GM23248 (cell line): ENCODE measurements at places on chromosomes 1 and 21. TPM values are rescaled to one million over a fixed set of nuclear protein-coding genes. Genes with fewer than 3 reads are reported as not detected.

Gene GPR153
- 0.69 and 0.84 TPM in 2 replicates for polyA plus RNA-seq

Gene CCDC181
- 0.10 TPM in 1 of 2 replicates, not detected in the other for polyA plus RNA-seq

Gene UBE2U
- polyA plus RNA-seq = not detected in 2 replicates

Gene NCMAP
- polyA plus RNA-seq = not detected in 2 replicates

Gene PLA2G2C
- polyA plus RNA-seq = not detected in 2 replicates

Gene ACADM
- 32.7 and 37.5 TPM in 2 replicates for polyA plus RNA-seq

Gene ODF2L
- polyA plus RNA-seq = 46.9 and 50.0 TPM in 2 replicates
